ENCODE measurements at places on chromosomes 13 and 19.
A peak's percentile ranks its signal among the peaks of the same experiment; 100 is the strongest.

- no peak overlapping the region for H3K27ac ChIP-seq
- no peak for DNase-seq
- H3K4me3 ChIP-seq = no peak overlapping the region
Measured at GRCh38 chr13:82758044-82758443, 1124.2 kb downstream of the SLITRK1 start.

DNA sequence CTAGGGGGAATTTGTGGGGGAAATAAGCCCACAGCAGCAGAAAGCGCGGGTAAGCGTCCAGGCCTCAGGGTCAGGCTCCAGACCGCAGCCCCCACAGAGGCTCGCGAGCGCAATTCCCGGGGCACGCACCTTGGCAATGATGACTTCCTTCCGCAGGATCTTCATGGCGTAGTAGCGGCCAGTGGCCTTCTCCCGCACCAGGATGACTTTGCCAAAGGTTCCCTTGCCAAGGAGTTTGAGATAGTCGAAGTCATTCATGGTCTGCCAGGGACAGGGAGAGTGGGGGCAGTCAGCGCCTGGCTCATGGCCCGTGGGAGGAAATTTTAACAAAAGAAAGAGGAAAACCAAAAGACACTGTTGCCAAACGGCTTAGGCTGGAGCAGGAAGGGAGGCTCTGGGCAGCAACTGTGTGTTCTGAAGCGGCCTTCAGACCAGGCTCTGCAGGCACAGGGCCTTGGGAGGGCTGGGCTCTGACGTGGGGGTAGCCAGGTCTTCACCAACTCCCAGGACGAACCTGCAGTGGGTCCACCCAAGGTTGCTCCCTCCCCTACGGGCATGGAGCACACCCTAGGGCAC, 15.4 kb upstream of the CCNP start:
- peaks cover 29% of the 10 kb centered on the region for H3K36me3 ChIP-seq
- DNase-seq = no peak
- H3K27ac ChIP-seq = no peak overlapping the region
- no peaks in the 10 kb centered on the region for H3K27me3 ChIP-seq

- H3K27me3 ChIP-seq = no peaks in the 10 kb centered on the region
- no peaks in the 10 kb centered on the region for H3K36me3 ChIP-seq
- H3K4me1 ChIP-seq = peaks cover 5% of the 10 kb centered on the region
- DNase-seq = no peak
- no peak overlapping the region for H3K27ac ChIP-seq
Measured at GRCh38 chr13:20439261-20439660, 86.4 kb downstream of the CRYL1 start.

GRCh38 chr19:35519291-35519690, 5.8 kb upstream of the DMKN start:
- peaks cover 3% of the 10 kb centered on the region for H3K27me3 ChIP-seq
- H3K4me1 ChIP-seq = no peaks in the 10 kb centered on the region
- no peak for DNase-seq
- H3K27ac ChIP-seq = no peak overlapping the region
- no peak overlapping the region for H3K4me3 ChIP-seq
- no peaks in the 10 kb centered on the region for H3K36me3 ChIP-seq

DNA sequence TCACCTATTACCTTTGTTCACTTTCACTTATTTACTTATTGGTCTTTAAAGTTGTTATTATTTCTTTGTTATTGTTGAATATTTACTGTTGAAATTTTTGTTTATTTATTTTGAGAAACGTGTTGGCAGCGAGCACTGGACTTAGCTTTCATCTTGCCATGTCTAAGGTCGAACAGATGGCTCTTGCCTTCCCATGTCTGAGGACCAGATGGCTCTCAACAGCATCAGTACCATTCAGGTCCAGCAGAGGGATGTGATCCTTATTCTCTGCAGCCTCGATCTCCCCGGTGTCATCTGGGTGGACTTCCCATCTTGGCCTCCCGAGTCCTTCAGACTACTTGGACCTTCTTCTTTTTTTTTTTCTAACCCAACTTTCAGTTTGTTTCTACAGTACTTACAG, 1437.6 kb downstream of the UQCRFS1 start:
- peaks cover 34% of the 10 kb centered on the region for H3K36me3 ChIP-seq
- no peaks in the 10 kb centered on the region for H3K4me1 ChIP-seq
- DNase-seq = no peak
- no peak overlapping the region for H3K4me3 ChIP-seq
- H3K27me3 ChIP-seq = no peaks in the 10 kb centered on the region

GRCh38 chr19:12913011-12913561, 6.0 kb downstream of the SYCE2 start:
- H3K4me3 ChIP-seq = no peak overlapping the region
- peak overlapping the region; percentile 93 for H3K27ac ChIP-seq
- no peak for DNase-seq
- no peaks in the 10 kb centered on the region for H3K27me3 ChIP-seq
- peaks cover 16% of the 10 kb centered on the region for H3K4me1 ChIP-seq

DNA sequence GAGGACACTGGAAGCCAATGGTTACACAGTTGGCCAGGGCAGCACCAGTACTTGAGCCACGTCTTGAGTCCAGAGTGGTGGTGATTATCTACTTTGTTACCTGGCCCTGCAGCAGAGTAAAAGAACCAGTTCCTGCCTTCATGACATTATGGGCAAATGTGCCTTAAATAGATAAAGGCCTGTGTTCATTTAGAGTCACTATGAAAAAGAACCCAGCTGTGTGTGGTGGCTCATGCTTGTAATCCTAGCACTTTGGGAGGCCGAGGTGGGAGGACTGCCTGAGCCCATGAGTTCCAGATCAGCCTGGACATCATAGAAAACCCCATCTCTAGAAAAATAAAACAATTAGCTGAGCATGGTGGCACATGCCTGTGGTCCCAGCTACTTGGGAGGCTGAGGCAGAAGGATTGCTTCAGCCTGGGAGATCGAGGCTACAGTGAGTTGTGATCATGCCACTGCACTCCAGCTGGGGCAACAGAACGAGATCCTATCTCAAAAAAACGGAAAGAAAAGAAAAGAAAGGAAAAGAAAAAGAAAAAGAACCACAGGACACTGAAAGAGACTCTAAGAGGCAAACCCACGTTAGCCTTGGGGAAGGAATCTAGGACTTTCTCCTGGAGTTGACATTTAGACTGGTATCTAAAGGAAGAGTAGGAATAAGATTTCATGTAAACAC, 3.4 kb upstream of the IRF2BP1 start:
- no peaks in the 10 kb centered on the region for H3K27me3 ChIP-seq
- peaks cover 6% of the 10 kb centered on the region for H3K4me1 ChIP-seq
- no peak overlapping the region for H3K27ac ChIP-seq
- H3K4me3 ChIP-seq = no peak overlapping the region
- no peak for DNase-seq

DNA sequence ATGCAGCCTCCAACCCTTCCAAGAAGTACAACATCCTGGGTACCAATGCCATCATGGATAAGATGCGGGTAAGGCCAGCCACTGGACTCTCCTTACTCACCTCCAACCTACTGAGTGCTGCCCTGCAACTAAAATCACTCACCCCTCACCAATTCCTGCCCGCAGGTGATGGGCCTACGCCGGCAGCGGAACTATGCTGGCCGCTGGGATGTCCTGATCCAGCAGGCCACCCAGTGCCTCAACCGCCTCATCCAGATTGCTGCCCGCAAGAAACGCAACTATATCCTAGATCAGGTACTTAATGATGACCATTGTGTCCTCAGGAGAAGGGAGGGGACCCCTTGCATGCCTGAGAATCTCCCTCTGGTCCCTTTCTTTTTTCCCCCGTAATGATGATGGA, 15.6 kb upstream of the CCDC97 start:
- no peak for DNase-seq
- H3K4me3 ChIP-seq = no peak overlapping the region
- no peaks in the 10 kb centered on the region for H3K27me3 ChIP-seq

DNA sequence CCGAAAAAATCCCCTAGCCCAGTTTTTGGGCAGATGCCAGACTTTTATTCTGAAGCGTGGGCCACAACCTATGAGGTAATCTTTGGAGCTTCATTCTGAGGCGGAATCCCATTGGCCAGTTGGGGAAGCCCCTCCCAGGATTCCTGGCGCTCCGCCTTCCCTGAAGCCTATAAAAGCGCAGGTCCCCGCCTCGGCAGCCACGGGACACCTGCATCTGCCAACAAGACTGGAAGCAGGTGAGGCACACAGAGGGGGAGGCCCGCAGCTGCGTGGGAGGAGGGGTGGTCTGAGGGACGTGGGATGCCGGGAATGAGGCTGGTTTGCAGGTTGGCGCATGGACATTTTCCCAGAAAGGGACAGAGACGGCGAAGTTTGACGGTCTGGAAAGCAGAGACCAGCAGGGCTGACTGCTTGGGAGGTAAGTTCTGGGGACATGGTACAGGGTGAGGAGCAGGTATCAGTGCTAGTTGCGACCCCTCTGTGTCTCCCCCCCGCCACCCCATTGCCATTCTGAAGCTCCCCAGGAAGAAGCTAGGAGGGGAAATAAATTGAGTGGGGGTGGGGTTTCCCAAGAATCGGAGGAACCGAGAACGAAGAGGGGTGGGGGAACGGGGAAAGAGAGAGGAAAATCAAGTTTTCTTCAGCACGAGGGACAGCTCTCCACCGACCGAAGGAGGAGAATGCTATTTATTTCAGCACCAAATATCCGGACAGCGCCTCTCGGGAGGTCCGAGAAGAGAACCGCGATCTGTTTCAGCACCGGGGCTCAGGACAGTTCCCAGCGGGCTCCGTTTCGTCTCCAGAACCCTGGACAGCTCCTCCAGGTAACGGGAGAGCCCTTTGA, 22.4 kb upstream of the FEM1A start:
- no peaks in the 10 kb centered on the region for H3K4me1 ChIP-seq
- no peak overlapping the region for H3K4me3 ChIP-seq
- peaks cover 2% of the 10 kb centered on the region for H3K27me3 ChIP-seq
- H3K27ac ChIP-seq = no peak overlapping the region

DNA sequence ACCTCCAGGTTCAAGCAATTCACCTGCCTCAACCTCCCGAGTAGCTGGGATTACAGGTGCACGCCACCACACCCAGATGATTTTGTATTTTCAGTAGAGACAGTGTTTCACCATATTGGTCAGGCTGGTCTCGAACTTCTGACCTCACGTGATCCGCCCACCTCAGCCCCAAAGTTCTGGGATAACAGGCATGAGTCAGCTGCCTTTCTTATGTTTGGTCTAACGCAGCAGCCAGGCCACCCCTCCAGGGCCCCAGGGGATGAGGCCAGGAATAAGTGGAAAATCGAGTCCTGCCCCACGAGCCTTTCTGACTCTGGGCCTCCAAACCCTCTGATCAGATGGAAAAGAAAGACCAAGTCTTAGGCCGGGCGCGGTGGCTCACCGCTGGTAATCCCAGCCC, 44.5 kb downstream of the CERS4 start:
- H3K27me3 ChIP-seq = no peaks in the 10 kb centered on the region
- no peak overlapping the region for H3K4me3 ChIP-seq
- H3K36me3 ChIP-seq = peaks cover 16% of the 10 kb centered on the region

DNA sequence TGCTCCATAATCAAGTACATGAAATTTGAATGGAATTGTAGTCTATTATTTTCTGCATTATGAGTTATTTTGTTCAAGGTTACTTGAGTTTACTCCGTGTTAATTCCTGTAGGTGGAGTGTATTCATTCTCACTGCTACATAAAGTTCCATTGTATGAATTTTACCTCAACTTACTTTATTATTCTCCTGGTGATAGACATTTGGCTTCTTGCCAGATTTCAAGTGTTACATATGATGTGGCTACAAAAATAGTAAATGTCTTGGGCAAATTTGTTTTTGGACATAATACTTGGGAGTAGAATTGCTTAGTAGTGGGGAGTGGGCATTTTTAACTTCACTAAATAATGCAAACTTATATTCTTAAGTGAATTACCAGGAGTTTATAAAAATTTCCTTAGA, 328.9 kb downstream of the SHISA2 start:
- peaks cover 2% of the 10 kb centered on the region for H3K27me3 ChIP-seq
- H3K27ac ChIP-seq = no peak overlapping the region
- no peaks in the 10 kb centered on the region for H3K36me3 ChIP-seq
- no peak for DNase-seq
- H3K4me3 ChIP-seq = no peak overlapping the region

DNA sequence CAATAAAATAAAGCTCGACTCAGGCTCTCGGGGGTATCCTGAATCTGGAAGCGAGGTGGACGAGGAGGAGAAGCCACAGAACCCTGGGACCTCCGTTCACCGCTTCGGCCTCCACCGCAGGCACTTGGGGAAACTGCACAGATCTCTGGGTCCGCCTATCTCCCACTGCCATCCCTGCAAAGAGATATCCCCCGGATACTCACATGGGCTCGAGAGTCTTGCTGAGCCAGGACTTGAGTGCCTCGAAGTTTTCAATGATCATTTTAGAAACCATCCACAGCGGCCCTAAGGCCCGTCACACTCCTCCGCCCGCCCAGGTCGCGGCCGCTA, 589 bp downstream of the RBM26 start:
- DNase-seq = no peak
- H3K4me1 ChIP-seq = peaks cover 47% of the 10 kb centered on the region
- peaks cover 27% of the 10 kb centered on the region for H3K36me3 ChIP-seq
- no peak overlapping the region for H3K4me3 ChIP-seq
- no peak overlapping the region for H3K27ac ChIP-seq
- no peaks in the 10 kb centered on the region for H3K27me3 ChIP-seq

DNA sequence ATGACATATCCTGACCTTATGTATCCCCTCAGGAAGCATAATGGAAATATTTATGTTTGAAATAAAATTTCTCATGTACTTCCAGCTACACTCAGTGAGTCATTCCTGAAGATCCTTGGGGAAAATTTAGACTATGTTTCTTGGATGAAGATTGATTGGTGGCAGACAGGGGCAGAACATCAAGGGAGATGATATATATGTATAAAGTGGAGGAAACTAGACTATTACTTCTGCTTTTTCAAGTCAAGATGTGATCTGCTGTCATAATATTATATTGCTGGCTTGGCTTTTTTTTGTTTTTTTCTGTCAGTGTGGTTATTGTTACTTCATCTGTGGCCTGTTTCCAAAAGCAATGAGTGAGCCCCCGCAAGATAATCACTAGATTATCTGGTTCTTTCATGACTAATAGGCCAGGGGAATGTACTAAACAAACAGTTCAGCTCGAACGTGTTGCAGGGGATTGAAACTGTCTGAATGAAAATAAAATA, 87.2 kb upstream of the TNFSF11 start:
- peaks cover 64% of the 10 kb centered on the region for H3K36me3 ChIP-seq
- H3K4me1 ChIP-seq = peaks cover 32% of the 10 kb centered on the region
- H3K27ac ChIP-seq = peak overlapping the region; percentile 44
- no peak overlapping the region for H3K4me3 ChIP-seq

GRCh38 chr13:42110410-42111155, 62.1 kb downstream of the DGKH start:
- peaks cover 15% of the 10 kb centered on the region for H3K4me1 ChIP-seq
- H3K27ac ChIP-seq = no peak overlapping the region
- H3K4me3 ChIP-seq = no peak overlapping the region
- no peaks in the 10 kb centered on the region for H3K36me3 ChIP-seq

DNA sequence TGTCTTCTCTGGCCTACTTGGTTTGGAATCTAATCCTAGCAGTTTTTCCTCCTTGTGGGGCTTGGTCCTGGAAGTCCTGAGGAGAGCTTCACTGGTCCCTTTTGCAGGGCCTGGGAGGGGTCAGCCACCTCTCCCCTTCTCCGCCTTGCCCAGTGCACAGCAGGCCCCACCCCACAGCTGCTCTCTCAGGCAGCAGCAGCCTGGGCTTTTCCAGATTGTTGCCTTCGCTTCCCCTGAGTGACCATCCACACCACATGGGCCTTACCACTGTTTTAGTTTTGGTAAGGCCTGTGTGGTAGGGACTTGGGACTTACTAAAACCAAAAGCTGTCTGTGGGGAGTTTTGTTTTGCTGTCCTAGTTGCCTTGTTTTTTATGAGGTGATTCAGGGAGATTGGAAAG, 11.5 kb downstream of the MPHOSPH8 start:
- H3K36me3 ChIP-seq = peaks cover 77% of the 10 kb centered on the region
- H3K4me1 ChIP-seq = peaks cover 7% of the 10 kb centered on the region
- no peaks in the 10 kb centered on the region for H3K27me3 ChIP-seq
- no peak overlapping the region for H3K4me3 ChIP-seq
